ENCODE measurements at places on chromosomes 2 and 18.

DNA sequence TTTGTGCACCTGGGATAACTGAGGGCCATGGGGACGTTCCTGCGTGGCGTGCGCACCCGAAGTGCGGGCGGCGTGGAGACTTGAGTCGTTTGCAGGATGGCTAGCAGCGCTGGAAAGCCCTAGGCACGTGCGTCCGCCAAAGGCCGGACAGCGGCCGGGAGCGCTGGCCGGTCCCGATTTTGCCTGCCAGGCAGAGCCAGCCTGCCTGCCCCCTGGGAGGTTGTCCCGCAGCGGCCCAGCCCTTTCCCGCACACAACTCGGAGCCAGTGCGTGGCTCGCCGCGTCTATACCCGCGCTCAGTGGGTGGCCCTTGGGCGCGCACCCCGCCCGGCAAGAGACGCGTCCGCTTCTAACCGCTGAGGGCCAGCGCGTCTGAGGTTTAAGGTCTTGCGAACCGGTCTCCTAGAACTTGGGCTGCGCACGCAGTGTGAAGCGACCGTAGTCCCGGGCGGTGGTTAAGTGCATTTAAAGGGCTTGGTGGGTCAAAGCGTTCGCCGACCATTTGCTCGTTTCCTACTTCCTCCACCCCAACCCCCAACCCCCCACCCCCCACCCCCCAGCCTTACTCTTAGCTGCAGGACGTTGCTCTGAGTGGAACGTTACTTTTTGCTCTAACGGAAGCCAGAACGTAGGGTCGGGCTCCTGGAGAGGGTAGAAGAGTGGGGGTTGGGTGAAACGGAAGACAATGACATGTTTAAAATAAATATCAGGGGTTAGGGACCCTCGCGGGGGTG is 627 bp downstream of the CDCA7 start:
- DNase-seq = peak; percentile 32

- no peak for DNase-seq
Measured at GRCh38 chr18:28834889-28835288, 658.0 kb upstream of the CDH2 start.

GRCh38 chr2:74379851-74380789 is at the start of gene DCTN1:
Gene DCTN1 (minus strand): TSS chr2:74380311. CDS start chr2:74380037, 274 bp downstream.
- DNase-seq = peak; percentile 28

GRCh38 chr2:213032607-213033006 is 118.8 kb downstream of the IKZF2 start:
- no peak for DNase-seq

- DNase-seq = no peak
Measured at GRCh38 chr2:55729136-55729685, 35.6 kb upstream of the PNPT1 start.

DNA sequence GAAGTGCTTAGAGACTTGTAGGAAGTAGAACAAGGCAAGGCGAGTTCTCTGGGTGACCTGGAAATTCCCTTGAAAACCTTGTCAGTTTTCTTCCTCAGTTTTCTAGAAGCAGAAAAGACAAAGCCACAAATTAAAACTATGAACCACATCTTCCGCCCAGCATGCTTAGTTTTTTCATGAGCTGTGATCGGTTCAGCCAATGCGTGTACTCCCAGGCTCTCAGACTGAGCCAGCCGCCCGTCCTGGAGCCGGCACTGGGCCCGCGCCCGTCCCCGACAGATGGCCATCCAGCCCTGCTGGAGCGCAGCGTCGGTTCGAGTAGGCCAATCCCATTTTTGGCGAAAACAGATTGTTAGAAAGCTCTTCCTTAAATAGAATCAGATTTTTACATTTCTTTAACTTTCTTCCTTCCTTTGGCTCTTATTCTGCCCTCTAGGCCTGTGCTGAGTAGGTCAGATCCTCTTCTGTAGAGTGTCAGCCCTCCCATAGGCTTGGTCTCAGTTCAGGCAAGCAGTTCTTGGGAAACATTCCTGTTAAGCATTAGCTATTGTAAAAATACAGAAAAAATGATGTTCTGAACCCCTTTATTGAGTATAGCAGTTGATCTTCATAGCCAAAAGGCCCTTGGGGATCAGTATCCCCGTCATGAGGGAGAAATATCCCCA is 112.5 kb downstream of the NCK2 start:
- no peak for DNase-seq

GRCh38 chr2:240732911-240733622 is 41.4 kb downstream of the AQP12A start:
- DNase-seq = no peak

GRCh38 chr2:49840428-49840975 is 686.2 kb upstream of the FSHR start:
- DNase-seq = no peak

GRCh38 chr18:69161383-69162028 is 239.2 kb upstream of the DOK6 start:
- DNase-seq = no peak

DNA sequence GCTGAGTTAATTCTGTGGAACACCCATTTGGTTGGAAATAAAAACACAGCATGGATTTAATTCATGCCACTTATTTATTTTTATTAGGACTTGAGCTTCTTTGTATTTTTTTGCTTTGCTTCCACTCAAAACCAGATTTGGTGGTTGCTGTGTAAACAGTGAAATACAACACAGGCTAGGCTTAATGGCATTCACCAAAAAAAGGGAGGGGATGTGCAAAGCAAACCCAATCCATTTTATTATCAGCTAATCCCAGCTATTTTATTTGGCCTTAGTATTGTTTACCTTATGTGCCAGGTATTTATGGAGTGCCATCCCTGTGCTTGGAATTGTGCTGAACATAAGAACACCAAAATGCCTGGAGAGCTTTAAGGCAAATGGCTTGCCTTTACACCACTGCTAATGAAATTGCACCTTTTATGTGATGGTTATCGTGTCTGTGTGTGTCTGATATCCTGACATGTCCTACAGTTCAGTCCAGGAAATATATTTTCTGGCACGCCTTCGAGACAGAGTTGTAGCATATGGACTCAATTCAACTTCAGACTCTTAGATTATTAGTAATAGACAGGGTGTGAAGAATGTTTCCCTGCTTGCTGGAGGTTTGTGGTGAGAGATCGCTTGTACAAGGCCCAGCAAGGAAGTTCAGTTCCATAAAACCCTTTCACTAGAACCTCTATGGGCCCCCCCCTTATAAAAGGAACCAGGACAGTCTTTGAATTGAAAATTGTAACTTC is 99.6 kb downstream of the PRPF40A start:
- no peak for DNase-seq

All from SHP77 (cell line).